Sigmoid colon (tissue), 7 donors: ENCODE measurements at places on chromosomes 1 and 21. TPM values are rescaled to one million over a fixed set of nuclear protein-coding genes. Genes with fewer than 3 reads are reported as not detected.

DNA sequence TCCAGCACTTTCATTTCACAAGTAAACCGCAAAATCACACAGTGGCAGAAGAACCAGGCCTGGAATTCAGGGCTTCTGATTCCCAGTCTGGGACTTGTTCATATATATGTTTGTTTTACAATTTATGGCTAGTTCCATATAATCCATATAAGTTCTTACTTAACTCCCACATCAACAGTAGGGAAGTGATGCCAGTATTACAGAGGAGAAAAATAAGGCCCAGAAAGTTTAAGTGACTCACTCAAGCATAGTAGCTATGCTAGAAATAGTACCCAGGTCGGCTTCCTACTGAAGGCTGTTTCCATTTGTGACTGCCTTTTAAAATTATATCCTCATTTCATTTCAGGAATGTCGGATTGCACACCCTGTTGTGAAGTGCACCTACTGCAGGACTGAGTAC lies 1.4 kb downstream of the FAM76A start:
- H3K27ac ChIP-seq = peak overlapping the region; percentile 97
- H3K36me3 ChIP-seq = peaks cover 37% of the 10 kb centered on the region
- DNase-seq = no peak
- H3K27me3 ChIP-seq = no peaks in the 10 kb centered on the region
- H3K4me1 ChIP-seq = peaks cover 16% of the 10 kb centered on the region
- H3K4me3 ChIP-seq = no peak overlapping the region

- peaks cover 5% of the 10 kb centered on the region for H3K4me1 ChIP-seq
- peak within 1 kb of the TSS; percentile 77 for H3K4me3 ChIP-seq
- peak within 1 kb of the TSS; percentile 57 for H3K27ac ChIP-seq
- H3K36me3 ChIP-seq = no peaks in the 10 kb centered on the region
- peaks cover 17% of the 10 kb centered on the region for H3K27me3 ChIP-seq
Observed at GRCh38 chr1:26529655-26530409, at the start of gene RPS6KA1. RPS6KA1 (plus strand) TSS chr1:26529761; CDS start chr1:26529921, 160 bp downstream.

The SLC30A7 gene
- polyA plus RNA-seq = 6.7 TPM

DNA sequence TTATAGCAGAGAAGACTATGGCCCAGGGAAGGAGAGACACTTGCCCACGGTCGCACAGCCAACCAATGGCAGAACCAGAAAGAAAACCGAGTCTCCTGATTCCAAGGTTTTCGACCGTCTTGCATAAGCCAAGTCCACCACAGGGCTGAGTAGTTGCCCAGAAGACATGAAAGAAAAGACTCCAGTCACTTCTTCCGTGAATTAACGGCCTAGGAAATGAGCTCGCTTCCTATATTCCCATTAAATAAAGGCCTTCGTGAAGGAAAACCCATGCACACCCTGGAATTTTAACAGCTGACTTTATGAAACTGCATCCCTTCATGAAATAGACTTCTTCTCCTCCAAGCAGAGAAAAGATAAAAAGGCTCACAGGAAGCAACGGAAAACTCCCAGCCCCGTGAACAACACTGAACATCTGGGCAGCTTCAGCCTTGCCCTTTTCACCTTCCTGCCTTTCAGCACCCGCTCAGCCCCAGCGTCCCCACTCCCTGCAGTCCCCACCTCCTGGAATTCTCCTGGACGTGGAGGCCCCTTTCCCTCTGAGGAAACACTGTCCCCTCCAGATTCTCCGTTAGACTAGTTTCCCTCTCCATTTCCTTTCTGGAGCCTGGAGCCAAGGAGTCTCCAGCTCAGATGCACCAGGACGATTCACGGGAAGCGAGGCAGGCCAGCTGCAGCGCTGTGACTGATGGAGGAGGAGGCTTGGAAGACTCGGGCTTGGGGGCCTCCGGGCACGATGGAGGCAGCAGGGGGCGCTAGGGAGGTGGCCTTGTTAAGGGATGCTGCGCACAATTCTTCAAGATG lies 2.7 kb upstream of the MYOC start:
- no peak overlapping the region for H3K4me3 ChIP-seq
- peaks cover 40% of the 10 kb centered on the region for H3K4me1 ChIP-seq
- peak; percentile 91 for DNase-seq
- peak overlapping the region; percentile 79 for H3K27ac ChIP-seq
- H3K27me3 ChIP-seq = no peaks in the 10 kb centered on the region

The RGS13 gene
- 1.2 TPM for polyA plus RNA-seq
